ENCODE measurements at places on chromosomes 3 and 15.

- DNase-seq: no peak
Measured at GRCh38 chr3:45002139-45002660, 23.9 kb upstream of the CLEC3B start.

- DNase-seq: no peak
Measured at GRCh38 chr15:38324939-38325647, 72.5 kb downstream of the SPRED1 start.

DNA sequence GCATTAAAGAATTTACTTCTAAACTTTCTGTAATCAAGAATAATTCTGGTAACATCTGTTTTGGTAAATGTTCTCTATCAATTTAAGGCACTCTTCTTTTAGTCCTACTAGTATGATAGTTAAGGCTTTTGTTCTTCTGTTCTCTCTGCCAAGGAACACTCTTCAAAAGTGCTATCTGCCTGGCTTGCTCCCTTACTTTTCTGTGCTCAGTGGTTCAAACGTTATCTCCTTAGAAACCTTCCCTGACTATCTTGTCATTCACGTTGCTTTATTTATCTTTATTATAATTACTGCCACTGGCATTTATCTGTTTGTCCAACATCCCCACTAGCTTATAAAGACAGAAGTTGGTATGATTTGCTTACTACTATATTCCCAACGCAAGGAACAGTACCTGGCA is 59.2 kb downstream of the RFX7 start:
- no peak for DNase-seq

DNA sequence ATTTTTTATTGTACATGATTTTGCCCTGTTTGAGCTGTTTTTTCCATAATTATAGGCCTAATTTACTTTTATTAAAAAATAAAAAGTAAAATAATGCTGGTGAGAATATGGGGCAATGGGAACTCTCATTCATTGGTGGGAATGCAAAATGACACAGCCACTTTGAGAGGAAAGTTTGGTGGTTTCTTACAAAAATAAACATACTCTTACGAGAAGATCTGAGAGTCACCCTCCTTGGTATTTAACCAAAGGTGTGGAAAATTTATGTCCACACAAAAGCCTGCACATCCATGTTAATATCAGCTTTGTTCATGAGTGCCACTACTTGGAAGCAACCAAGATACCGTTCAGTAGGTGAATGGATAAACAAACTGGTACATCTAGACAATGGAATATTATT is 9.8 kb downstream of the MUC13 start:
- DNase-seq: no peak

- no peak for DNase-seq
Measured at GRCh38 chr3:150762662-150763121, 277 bp downstream of the SIAH2 start.

GRCh38 chr15:94793207-94793606 is 561.8 kb downstream of the MCTP2 start:
- DNase-seq: no peak

GRCh38 chr15:45855907-45856579 is 221.2 kb downstream of the SQOR start:
- no peak for DNase-seq

- DNase-seq: no peak
Measured at GRCh38 chr15:47496343-47497185, 220.7 kb upstream of the SEMA6D start.

DNA sequence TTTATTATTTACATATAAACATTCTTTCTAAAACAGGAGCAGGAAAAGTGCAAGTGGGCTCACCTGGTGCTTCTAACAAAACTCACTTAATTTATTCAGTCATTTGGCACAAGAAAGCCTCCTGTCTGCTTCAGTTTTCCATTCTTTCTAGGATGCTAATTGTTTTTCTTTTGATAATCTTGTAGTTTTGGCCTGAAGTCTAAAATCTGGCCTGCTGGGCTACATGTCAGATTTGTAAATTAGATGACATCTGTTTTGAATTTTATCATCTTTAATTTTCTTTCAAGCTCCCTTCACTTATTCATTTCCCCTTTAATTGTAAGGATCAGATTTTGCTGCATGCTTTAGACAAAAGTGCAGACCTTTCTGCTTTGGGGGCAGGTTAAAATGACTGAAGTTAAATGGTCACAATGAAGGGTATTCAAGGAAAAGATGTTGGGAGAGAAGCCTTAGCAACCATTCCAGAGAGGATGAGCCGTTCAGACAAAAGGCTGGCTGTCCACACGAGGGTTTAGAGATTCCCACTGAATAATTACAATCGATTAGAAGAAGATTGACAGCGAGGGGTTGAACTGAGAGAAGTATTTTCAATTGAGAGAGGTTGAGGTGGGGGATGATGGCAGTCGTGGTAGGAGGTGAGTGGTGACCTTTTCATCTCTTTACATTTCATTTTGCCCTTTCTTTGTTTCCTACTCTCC is 59.9 kb upstream of the PTX3 start:
- no peak for DNase-seq

DNA sequence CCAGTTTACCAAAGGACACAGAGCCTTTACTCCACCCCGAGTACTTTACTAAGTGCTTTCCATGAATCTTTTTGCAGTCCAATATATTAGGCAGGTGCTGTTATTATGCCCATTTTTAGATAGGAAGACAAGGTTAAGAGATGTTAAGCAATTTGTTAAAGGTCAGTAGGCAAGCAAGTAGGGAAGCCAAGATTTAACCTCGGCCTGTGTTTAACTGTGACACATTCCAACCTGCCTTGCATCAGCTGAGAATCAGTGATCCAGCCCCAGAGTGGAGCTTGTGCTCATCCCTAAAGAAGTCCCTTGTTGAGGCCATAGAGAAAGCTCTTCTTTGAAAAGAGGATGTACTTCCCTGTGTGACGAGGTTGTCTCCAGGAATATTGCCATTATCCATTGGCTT is 51.3 kb upstream of the C15orf61 start:
- no peak for DNase-seq

All from BE2C (cell line).